ENCODE measurements at places on chromosomes 1 and 21.
A peak's percentile ranks its signal among the peaks of the same experiment; 100 is the strongest.

- peak; percentile 25 for DNase-seq
Observed at GRCh38 chr1:8211883-8212579, 105.9 kb upstream of the SLC45A1 start.

DNA sequence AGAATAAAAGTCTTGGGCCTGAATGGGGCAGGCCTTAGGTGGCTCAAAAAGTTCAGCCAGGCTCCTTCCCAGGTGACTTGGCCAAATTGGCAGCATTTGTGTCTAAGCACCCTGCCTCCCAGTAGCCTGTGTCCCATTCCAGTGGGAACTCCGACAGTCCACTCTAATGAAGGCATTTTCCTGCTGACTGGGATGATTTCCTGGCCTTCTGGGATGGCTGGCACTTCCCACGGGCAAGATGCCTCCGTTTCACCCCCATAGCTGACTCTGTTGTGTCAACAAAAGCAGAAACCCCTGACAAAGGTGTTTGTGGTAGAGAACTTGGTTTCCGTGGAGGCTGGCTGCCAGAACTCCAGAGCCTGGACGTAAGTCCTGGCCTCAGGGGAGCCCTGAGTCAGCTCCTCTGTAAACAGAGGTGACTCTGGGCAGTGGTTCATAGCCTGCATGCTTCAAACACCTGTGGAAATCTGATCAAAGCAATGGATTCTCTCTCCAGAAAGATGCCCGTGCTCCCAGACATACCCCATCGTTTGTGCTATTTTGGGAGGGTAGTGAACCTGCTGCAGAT lies 36.6 kb downstream of the WNT3A start:
- no peak for DNase-seq

GRCh38 chr21:29218749-29219148 lies 80.0 kb upstream of the BACH1 start:
- no peak for DNase-seq

- no peak for DNase-seq
Observed at GRCh38 chr1:109501644-109502363, 7.7 kb downstream of the AMIGO1 start.

DNA sequence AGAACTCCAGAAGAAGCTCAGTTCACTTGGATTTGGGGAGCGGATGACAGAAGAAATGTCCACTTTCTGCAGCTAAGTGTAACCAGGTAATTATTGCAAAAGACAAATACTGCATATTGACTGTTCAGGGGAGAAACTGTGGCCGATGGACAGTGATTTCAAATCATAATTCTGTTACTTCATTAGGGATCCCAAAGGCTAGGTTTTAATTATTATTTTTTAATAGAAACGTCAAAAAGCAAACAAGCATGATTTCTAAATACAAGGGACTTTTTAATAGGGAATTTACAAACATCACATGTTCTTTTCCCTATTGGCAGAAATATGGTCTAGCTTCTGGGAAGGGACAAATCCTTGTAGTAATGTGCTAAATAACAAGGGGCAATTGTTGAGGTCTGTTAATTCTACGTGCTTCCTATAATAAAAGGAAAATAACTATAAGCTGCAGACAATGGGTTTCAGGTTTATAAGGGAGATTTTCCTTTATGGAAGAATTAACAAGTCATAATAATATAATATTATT lies 15.5 kb downstream of the DIPK1A start:
- no peak for DNase-seq

- no peak for DNase-seq
Observed at GRCh38 chr1:68571454-68572235, 74.8 kb upstream of the DEPDC1 start.

DNA sequence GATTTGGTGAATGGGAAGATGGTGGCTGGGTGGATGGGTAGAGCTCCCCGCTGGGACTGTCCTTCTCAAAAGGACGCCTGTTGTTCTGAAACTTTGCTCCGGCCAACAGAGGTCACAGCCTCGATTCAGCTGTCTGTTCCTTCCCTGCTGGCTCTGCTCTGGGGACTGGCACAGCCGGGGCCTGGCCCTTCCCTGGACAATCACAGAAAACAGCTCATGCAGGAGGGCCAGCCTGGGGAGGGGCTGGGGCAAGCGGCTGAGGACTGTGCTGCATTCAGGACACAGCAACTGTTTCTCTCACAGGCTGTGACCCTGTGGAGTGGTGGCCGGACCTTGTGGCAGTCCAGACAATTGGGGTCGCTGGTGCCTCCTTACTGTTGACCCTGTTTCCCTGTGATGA lies 110.7 kb upstream of the TMEM51 start:
- DNase-seq, result no peak

DNA sequence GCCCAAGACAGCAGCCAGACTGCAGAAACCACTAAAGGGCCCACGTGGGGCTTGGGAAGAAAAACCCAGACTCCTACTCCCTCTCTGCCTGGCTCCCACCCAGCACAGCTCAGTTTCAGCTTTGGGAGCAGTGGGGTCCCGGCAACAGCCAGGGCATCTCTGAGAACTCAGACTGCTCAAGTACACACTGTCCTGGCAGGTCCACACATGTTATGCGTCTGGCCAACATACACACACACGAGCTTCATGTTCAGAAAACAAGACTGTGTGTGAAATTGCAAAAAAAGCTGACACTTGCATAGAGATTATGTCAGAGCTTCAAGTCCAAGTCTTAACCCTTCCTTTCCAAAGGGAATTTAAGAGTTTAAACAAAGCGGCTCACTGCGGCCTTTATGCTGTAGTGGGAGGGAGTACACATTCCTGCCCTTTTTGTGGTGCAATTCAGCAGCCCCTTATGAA lies 136.6 kb upstream of the CD34 start:
- DNase-seq, result no peak

DNA sequence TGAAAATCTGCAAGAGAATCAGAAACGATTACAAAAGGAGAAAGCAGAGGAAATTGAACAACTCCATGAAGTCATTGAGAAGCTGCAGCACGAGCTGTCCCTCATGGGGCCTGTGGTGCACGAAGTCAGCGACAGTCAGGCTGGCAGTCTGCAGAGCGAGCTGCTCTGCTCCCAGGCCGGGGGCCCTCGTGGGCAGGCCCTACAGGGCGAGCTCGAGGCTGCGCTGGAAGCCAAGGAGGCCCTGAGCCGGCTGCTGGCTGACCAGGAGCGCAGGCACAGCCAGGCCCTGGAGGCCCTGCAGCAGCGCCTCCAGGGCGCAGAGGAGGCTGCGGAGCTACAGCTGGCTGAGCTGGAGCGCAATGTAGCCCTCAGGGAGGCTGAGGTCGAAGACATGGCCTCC lies 47.5 kb upstream of the DIP2A start:
- no peak for DNase-seq

DNA sequence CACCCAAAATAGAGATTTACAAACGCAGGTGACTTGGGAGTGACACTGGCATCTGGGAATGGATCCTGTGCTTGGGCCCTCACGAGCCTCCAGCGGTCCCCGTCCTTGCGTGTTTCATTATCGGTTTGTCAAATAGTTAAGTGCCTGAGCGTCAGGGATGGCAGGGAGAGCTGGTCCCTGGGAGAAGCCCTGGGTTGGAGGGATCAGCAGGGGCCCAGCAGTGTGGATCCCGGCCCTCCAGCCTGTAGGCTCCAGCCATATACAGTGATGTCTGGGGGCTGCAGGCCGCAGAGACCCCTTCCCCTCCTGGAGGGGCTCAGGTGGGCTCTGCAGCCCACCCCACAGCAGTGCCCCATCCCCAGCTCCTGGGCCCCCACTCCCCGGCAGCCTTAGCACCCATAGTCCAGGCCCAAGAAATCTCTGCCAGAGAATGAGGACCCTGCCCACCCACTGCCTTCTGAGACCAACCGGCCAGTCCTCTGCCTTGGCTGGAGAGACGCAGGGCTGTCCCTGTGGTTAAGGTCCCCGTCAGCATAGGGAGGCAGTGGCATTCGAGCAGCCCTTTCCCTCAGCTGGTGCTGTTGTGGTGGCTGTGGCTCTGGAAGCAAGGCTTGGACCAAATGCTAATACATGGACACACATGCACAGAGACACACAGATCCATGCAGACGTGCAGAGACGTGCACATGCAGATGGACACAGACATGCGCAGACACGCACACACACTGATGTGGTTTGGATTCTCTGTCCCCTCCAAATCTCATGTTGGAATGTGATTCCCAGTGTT lies 2.4 kb upstream of the SLC19A1 start:
- DNase-seq, result no peak

GRCh38 chr21:33753886-33754285 lies 111.6 kb downstream of the ITSN1 start:
- DNase-seq, result no peak

- DNase-seq, result no peak
Observed at GRCh38 chr1:101388904-101389546, 152.2 kb downstream of the S1PR1 start.

DNA sequence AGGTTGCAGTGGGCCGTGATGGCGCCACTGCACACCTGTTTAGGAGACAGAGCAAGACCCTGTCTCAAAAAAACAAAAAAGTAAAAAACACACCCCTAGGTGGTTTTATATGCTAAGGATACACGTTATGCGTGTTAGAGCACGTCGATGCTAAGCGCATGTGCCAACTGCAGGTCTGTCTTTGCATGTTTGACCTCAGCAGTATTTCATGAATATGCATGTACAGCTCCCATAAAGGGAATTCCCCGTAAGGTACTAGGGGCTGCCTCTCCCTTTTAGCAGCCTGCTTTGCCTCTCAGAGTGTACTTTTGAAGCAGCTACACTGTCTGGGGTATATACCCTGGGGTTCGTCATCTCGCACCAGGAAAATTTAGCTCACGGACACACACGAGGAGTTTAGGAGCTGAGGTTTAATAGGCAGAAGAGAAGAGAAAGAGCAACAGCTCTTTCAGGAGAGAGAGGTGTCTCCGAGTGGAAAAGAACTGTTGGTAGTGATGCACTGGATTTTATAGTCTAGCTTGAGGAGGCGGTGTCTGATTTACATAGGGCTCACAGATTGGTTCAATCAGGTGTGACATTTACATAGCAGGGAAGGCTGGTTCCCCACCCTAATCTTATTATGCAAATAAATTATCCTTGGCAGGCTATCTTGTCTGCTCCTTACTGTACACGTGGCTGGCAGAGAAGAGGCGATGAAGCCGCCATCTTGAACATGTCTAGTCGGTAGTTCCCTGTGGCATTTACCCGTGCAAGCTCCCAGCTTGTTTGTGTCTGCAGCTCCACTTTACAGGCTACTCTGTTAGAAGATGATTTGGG lies 4.2 kb upstream of the OTUD3 start:
- no peak for DNase-seq

DNA sequence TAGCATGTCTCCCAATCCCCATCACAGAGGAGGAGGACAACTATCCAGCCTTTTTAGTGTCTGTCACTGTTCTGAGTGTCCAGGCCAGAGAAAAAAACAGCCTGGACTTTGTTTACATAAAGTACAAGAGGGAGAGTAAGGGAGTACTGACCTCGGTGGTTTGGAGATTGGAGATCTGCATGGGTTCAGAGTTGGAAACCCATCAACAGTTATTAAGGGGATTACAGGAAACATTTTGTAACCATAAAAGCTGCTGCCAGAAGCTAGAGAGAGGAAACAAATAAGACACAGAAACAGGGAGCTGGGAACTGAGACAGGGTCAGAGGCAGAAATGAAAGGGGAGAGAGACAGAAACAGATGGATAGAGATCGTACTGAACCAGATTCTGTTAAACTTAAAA lies 131.5 kb upstream of the CTTNBP2NL start:
- no peak for DNase-seq

DNA sequence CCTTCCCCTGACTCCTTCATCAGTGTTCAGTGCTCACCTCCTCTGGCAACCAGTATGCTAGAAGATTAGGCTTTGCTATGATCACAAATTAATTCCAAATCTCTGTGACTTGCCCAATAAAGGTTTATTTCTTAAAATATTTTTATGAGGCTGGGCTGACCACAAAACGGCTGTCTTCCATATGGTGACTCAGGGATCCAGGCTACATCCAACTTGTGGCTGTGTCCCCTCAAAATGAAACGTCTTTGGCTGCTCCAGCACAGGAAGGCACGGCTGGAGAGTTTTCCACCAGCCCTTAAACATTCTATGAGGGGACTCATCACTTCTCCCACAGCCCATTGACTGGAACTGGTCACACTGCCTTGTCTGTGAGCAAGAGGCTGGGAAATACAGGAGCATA lies 131.5 kb downstream of the HUNK start:
- no peak for DNase-seq

- DNase-seq, result no peak
Observed at GRCh38 chr1:42114229-42114628, 39.0 kb upstream of the GUCA2B start.

DNA sequence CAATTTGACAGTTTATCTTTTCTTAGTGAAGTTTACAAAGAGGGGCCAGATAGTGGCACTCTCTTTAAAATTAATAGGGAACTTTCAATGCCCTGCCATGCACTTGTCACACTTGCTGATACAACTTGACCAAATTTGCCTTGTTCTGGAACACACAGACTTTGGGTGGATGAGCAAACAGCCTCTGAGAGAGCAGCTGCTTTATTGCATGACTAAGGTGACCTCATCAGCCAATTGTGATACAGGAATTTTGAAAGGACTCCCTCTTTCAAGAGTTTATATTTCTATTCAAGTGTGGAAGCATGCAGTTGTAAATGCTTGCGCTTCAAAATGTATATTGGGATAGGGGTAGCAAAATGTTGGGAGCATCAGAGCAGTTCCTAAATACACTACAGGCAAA lies 2.1 kb upstream of the RGS1 start:
- DNase-seq, result no peak

- DNase-seq, result no peak
Observed at GRCh38 chr1:244447024-244447423, 4.7 kb downstream of the ADSS2 start.
